ENCODE measurements at places on chromosomes 3 and 15.

DNA sequence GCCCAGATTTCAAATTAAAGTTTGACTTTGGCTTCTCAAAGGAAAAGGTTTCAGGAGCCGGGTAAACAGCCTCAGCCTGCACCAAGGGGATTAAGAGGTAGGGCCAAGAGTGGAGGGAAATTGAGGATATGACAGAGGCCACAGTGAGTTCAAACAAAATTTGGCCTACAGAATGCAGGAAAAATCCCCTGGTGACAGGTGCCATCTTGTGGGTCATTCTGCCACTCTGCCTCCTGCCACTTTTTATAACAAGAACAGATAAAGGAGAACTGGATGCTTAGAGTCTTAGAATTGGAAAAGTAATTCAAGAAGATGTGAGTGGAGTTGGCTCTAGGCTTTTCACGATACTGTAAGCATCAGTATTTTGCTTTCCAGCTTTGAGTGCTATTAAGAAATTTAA, 253.2 kb downstream of the NR2F2 start:
- DNase-seq: no peak

DNA sequence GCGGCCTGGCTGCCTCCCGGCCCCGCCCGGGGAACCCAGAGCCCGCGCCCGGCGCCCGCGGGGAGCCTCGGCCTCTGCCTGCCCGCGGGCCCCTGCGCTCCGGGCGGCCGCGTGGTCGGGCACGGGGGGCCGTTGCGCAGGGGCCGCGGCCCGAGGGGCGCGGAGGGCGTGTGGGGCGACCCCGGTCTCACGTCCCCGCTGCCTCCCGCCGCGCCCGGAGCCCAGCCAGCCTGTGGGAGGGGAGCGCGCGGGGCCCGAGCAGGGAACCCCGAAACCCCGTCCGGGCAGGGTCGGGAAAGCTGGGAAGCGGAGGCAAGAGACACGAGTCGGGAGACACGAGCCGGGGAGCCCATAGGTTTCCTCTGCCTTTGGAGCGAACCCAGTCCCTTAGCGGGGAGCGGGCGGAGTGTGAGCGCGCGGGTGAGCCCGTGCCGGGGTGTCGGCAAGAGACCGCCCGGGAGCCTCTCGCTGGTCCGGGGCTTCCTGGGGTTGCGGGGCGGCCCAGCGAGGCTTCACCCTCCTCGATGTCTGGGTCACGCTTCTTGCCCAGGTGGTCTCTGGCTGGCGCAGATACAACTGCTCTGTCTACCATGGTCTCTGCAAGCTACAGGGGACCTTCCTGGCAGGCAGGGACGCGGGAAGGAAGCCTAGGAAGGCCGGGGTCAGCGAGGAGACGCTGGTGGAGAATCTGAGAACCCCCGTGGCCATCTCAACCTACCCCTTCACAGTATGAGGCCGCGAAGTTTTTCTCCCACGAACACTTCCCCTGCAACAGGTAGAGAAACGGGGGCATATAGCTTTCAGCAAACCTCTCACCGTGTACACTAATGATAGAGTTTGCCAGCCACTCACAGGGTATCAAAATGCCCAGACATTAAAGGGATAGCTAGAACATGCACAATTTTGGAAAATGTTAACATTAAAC, 586 bp downstream of the LRRK1 start:
- DNase-seq: no peak

DNA sequence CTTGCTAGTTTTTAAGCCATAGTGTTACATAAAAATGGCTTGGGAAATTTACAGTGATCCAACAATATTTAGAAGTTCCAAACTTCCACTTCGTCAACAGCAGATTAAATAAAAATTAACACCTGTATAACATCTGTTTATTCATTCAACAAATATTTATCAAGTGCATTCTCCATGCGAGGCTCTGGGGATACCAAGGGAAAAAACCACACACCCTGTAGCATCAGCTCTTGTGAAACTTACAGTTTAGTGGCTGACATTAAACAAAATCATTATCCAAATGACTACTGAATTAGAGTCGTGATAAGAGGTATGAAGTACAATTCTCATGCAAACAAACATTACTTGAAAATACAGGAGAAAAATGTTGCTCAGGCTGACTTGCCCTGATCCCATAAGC, 122.9 kb downstream of the DLG1 start:
- no peak for DNase-seq

GRCh38 chr15:42919799-42920518, 619 bp downstream of the TTBK2 start:
- no peak for DNase-seq

GRCh38 chr15:76864586-76864985, 40.6 kb downstream of the SCAPER start:
- no peak for DNase-seq

DNA sequence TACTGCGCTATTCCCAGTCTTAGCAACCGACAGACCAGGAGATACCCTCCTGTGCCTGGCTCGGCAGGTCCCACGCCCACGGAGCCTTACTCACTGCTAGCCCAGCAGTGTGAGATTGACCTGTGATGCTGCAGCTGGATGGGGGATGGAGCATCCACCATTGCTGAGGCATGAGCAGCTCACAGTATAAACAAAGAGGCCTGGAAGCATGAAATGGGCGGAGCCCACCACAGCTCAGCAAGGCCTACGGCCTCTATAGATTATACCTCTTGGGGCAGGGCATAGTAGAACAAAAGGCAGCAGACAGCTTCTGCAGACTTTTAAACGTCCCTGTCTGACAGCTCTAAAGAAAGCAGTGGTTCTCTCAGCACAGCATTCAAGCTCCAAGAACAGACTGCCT, 160.3 kb downstream of the ANXA2 start:
- no peak for DNase-seq

GRCh38 chr3:13164893-13165492, 91.8 kb upstream of the IQSEC1 start:
- no peak for DNase-seq

DNA sequence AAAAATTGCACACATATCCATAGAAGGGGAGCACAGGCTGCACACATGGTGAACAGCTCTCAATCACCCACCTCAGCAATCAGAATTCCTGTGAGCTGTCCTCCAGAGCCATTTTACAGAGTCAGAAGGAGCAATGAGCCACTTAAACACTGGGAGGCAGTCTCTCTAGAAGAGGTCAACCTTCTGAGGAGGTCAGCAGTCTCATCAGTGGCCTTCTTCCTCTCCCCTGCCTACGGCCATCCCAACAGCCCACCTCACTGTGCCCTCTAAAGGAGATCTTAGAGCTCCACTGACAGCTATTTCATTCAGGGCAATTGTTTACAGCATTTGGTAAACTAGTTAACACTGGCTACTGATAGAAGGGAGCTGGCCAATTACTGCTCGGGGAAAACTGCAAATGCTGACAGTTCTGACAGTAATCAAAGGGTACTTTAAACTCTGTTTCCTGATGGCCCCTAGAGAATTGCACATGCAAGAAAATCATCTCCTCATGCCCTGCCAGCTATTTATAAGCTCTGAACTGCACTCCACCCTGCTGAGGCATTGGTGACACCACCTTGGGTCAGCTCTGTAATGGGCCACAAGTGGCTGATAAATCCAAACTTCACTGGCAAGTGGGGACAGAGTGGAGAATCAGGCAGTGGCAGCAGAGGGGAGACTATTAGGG, 42.1 kb upstream of the TSPAN3 start:
- DNase-seq: peak; percentile 4

All from SW 1271 (cell line).